ENCODE measurements at places on chromosomes 5 and 9.

- DNase-seq = no peak
Observed at GRCh38 chr5:1010641-1011046, 2.0 kb downstream of the NKD2 start.

DNA sequence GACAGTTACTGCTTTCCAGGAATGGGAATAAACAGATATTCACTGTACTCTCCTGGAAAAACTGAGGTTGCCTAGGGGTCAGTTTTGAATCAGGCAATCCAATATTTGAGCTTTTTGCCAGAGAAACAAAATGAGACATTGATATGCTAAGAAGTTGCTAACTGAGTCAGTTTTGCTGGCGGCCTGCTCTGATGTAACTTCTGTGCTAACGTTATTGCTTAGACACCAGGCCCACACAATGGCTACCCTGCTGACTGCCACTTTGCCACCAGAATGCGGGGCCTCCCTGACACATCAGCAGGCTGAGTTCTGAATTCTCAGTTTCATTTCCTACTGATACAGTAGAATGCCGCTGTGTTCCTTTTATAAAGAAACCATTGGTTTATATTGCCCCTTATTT is 18.2 kb upstream of the ZNF618 start:
- no peak for DNase-seq

DNA sequence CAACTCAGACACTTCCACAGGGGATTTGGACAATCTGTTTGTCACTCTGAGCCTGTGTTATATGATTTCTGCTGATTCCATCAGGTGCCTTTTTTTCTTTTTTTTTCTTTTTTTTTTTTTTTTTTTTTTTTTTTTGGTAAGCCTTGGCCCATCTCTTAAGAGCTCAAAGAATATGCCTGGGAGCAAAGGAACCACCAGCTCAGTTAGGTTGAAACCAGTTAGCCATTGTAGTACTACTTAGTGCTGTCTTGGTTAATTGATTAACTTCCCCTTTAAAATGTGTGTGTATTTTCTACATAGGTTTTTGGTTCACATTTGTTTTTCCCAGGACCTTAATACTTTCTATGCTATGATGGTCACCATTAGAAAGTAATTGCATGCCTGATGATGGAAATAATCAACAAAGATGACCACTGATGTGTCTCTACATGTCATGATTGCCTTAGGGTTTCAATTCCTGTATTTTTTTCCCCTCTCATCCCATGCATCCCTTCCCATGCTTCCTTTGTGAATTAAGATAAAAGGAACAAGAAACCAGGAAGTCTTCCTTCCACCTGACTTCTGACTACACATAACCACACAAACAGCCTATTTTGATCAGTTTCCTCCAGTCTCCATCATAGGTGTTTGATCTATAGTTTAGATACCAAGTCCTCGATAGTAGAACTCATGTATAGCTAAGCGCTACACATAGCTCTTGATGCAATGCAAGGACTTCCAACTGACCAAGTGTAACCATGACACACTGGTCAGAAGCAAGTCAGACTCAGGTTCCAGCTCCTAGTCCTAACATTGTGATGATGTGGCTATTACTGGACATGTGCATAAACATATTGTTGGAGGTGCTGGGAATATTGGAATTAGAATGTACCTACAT is 306.1 kb downstream of the EFNA5 start:
- no peak for DNase-seq

DNA sequence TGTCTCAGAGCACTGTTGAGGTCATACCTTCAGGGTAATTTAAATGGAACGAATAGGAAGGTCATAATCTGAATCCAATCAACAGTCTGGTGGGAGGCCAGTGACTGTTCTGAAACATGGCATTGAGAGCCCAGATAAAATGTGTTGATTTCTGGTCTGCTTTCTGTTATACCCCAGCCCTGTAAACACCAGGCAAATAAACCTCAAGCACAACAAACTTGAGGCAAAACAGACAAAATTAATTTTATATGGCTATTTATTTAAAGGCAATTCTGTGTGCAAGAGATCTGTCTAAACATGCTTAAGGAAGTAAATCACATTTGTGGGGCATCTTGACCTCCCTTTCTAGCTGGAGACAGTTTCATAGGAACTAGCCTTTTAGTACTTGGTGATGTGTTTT is 140.9 kb upstream of the SPEF2 start:
- no peak for DNase-seq

DNA sequence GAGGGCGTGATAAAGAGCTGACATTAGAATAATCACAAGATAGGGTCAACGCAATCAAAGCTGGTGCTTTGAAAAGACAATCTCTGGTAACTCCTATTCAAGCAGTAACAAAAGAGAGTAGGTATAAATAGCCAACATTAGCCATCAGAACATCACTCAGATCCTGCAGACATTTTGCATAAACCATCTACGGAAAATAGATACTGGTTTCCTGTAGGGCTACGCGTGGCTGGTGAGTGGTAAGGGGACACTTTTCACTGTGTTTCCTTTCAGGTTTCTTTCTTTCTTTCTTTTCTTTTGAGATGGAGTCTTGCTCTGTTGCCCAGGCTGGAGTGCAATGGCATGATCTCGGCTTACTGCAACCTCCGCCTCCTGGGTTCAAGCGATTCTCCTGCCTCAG is 22.3 kb downstream of the TTF1 start:
- DNase-seq = no peak

DNA sequence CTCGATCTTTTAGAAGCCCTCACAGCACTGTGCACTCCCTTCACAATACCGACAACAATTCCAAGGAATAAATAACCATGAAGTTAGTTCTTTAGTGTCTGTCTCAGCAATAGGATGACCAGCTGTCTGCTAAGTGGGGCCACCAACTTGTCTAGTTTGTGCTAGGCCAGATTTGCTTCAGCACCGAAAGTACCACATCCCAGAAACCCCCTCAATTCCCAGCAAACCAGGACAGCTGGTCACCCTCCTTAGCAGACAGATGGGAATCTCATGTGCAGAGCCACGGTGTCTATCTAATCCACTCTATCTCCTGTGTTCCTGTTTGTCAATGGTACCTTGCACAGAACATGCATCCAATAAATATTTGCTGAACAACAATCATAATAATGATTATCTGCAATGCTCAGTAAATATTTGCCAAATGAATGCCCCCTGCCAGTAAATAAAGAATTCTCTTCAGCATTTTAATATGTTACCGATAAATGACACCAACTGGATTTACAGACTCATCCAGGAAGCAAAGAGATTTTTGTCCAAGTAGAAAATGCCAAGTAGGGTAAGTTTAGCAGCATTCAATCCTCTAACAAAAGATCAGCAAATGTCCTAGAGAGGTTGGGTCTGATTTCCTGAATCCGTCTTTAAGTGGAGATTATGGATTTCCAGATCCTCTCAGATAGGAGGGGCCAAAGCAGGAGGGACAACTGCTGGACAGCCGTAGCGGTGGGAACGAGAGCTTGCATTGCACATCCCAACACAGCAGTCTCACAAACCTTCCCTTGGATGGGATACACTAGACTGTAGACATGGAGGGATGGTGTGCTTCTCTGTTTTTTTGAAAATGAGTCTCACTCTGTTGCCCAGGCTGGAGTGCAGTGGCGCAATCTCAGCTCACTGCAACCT is 51.9 kb upstream of the ANKRD33B start:
- no peak for DNase-seq

DNA sequence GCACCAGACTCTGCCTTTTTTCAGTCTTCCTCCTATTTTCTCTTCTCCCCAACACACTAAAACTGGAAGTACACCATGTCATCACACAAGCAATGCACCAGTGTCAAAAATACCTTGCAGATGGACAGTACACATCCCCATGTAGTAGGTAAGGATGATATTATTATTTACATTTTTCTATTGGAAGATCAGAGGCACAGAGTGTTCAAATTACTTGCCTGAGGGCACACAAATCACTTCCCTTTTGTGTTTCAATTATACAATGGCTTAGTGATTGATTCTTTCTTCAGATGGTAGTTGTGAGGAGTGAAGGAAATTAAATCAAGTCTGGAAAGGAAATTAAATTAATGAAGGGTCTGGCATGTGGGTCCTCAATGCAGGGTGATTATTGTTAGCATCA is 39.6 kb downstream of the CTSL start:
- DNase-seq = no peak

DNA sequence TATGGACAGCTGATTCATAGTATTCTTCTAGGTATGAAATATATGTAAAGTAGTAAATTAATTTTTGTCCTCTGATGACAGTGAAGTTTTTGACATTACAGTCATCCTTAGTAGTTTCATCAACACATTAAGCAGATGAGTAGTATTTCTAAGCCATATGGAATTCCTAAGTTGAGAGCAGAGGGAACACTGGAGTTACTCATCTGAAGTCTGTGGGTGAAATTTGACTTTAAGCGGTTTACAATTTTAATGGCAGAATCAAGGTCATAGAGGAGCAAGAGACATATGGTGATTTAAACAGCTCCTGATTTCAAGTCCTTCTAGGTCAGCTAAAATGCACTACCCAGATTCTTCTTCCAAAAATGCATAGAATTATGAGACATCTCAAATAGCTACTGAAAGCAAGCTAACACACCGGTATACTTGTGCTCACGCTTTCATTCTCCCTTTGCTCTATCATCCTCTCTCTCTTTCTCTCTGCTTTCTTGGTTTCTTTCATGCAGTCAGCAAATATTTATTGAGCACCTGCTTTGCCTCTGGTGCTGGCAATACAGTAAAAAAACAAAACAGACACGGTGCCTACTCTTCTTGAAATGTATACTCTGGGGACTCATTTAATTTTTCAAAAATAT is 235.9 kb downstream of the FER start:
- no peak for DNase-seq

DNA sequence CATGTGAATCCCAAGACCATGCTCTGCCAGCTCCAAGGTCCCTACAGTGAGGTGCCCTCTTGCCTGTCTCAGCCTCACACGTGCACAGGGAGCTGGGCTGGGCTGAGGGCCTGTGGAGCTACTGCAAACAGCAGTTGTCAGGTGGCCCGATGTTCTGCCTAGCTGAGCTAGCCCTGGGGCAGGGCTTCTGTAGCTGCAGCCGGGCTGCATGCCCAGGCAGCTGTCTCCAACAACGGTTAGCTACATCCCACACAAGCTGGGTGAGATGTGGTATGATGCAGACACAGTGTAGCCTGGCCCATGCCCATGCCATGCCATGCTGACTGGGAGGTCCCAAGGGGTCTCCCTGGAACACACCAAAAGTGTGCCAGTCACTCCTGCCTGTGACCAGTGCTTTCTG is 62.0 kb downstream of the MACROH2A1 start:
- DNase-seq = no peak

DNA sequence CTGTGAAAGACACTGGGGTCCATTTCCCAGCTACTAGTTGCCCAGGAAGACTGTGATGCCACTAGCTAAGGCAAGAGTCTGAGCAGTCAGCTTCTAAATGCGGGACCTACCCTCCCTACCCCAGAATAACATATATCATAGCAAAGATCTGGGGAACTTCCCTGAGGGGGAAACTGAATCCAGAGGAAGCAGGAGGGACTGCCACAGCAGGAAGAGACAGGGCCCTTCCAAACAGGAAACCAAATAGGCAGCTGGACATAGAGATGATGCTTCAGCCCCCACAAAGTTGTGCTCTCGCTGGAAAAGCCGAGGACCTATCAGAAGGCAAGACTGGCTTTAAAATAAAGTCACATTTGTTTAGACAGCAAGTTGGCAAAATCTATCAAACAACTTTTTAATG is 51.1 kb downstream of the KLHL3 start:
- DNase-seq = no peak

DNA sequence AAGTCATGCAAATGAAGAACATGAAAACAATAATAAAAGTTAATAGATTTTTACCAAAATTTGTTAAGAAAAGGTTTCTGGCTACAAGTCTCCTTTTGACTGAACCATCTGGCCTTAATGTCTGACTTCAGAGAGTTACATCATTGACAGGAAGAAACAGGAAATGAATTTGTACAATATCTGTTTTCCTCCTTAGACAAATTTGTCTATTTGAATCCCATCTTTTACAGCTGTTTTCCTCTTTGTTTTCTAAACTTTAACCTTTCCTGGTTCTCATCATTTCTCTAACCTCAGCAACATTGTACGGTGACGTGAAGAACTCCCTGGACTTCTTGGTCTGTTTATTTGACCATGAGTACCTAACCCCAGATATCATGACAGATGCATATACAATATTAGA is 567.5 kb upstream of the RIOK2 start:
- DNase-seq = no peak

GRCh38 chr5:141969783-141970771 is 1.2 kb downstream of the RNF14 start:
- DNase-seq = no peak

DNA sequence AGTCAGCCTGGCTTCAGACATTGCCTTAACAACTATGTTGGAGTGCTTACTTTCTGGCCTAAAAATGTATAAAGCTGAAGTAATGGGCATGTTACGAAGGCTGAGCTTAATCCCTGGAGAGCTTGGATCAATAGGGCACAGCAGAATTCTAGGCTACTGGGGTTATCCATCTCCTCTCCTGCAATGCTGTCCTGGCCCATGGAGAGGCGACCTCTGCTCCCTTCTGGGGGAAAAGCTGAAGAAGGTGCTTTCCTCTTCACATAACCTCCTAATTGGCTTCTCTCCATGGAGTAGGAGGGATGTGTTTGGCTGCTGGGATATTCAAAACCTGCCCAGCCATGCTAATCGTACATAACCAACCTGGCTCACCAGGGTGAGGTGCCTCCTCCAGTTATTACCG is 403.5 kb downstream of the DMRT2 start:
- DNase-seq = no peak

GRCh38 chr5:149419532-149419858 is 40.4 kb upstream of the IL17B start:
- DNase-seq = no peak

DNA sequence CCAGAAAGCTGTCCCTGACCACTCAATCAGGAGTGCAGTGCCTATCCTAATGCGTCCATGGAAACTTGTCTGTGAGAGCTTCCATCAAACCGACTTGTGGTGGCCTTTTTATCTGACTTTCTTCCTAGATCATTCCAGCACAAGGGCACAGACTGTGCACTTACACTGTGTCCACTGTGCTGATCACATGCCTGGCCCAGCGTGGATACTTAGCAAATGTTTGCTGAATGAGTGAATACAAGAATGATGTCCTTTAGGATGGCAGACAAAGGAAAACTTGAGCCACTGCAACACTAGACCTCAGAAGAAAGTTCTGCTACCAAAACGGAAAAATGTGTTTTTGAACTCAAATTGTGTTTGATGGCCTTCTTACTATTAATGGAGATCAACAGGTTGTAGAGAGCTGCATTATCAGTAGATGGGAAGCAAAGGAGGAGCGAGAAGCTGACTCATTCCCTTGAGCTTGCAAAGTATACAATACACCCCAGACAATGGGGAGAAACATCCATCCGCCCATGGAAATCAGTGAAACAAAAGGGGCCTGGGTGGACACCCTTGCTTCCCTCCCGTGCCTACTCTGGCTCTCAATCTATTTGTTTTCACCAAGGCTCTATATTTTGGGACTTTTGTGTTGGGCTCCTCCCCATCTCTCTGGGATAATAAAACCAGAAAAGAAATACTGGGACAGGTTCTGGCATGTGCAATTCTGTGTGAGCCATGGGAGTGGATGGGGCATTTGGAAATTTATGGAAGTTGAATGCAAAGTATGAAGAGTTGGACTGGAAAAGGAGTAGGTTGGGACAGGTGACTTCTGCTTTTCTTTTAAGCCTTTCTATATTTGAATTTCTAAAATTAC is 76.2 kb upstream of the ZFAND5 start:
- no peak for DNase-seq

- DNase-seq = no peak
Observed at GRCh38 chr5:125181955-125182354, 435.5 kb upstream of the ZNF608 start.

- no peak for DNase-seq
Observed at GRCh38 chr9:22337261-22337660, 109.4 kb upstream of the DMRTA1 start.

Data from esophagus squamous epithelium (tissue), 5 donors.